Activated CD4-positive, alpha-beta T cell treated with anti-CD3 and anti-CD28 coated beads, Interleukin-2, amount 50 U/mL, for 4 hours (primary cell): ENCODE measurements at places on chromosomes 11 and 22.
A peak's percentile ranks its signal among the peaks of the same experiment; 100 is the strongest.

GRCh38 chr11:61021661-61022212 lies 50.3 kb downstream of the CD6 start:
- DNase-seq: peak; percentile 87

- no peak for DNase-seq
These were observed 1.1 kb upstream of the SEPTIN5 start for GRCh38 chr22:19713245-19713644.

DNA sequence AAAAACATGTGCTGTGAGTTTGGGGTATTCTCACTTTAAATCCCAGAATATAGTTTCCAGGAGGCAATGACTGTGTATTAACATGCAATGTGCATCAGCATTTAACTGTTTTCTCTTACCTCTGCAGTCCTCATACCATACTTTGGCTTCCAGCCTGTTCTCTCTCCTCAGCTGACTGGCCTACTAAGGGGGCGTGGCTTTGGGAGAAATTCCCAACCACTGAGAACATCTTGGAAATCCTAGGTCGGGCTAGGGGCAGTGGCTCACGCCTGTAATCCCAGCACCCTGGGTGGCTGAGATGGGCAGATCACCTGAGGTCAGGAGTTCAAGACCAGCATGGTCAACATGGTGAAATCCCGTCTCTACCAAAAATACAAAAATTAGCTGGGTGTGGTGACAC lies 13.5 kb upstream of the ZC3H12C start:
- DNase-seq: no peak

DNA sequence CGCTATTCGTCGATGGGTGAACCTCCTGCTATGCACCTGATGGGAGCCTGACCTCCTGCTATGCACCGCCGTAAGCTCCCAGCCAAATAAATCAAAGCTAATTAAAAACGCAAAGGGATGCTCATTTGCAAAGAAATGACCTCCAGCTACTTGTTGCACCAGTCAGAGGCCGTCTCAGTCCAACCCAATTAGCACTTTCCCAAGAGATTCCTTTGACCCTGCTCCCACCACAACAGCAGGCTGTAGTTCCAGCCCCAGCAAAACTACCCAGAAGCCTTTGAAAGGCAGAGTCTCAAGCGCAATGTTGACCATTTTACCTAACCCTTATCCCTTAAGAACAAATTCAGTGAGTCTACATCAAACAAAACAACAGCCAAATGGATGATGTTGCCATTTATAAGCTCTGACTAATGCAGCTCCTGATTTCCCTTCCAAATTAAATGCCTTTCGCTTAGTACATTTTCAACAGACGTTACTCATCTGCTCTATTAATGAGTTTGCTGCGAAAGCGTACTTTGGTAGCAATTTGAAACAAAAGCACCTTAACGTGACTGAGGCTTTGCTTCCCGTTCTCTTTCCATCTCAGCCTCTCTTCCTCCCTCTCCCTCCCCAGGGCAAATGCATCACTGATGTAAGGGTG lies 17.2 kb upstream of the BSX start:
- no peak for DNase-seq

DNA sequence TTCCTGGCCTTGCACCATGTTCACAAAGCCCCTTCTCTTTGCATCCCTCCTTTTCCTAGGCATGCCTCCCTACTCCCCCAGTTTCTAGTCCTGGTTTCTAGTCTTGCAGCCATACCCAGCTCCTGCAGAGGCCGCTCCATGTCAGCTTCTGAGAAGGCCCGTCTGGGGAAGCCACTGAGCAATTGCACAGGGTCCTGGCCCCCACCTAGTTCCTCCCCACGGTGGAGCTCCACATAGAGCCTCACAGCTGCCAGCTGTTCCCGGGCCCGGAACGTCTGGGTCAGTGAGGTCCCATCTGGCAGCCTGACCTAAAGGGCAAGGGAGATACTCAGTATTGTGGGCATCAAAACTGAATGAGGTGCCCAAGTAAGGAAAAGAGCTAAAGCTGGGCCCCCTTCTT lies 2.2 kb downstream of the UBXN1 start:
- DNase-seq: no peak

- no peak for DNase-seq
These were observed 636 bp downstream of the PAMR1 start for GRCh38 chr11:35524780-35525179.

- DNase-seq: no peak
These were observed 5.4 kb downstream of the MCHR1 start for GRCh38 chr22:40684728-40685127.

DNA sequence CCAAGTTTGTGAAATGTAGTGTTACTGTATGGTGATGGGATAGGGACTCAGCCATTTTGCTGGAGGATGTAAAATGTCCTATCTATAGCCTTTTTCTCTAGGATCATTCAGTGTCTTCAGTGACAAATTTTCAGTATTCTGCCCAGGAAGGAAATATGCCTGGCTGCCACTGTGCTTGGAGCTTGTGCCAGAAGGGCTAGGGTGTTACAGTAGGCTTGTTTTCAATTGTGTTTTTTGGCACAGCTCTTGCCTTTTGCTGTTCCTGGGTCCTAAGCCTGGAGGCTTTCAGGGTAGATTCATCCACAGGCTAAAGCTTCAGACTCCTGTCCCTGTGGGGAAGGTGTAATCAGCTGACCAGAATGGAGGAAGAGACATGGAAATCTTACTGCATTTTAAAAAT lies 22.0 kb upstream of the PHOX2A start:
- no peak for DNase-seq

GRCh38 chr11:119567688-119568582 lies 145.0 kb upstream of the THY1 start:
- DNase-seq: no peak

DNA sequence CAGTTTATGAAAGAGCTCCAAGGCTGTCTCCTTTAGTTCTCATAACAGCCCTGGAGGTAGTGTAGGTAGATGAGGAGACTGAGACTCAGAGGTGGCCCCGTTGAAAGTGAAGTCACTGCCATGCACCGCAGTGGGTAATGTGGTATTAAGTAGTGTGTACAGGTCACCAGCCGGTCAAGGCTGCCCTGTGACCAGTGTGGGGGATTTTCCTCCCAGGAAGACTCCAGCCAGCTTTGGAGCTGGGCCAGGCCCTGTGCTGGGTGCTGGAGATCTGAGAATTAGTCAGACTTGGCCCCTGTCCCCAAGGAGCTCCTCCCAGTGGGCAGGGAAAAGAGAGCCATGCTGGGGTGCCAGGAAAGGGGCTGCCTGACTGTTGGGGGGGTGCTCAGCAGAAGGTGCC lies 5.3 kb downstream of the OMP start:
- no peak for DNase-seq

GRCh38 chr11:21403069-21403468 lies 733.7 kb downstream of the NELL1 start:
- DNase-seq: no peak

- no peak for DNase-seq
These were observed 197.9 kb downstream of the NTM start for GRCh38 chr11:131568318-131568717.

DNA sequence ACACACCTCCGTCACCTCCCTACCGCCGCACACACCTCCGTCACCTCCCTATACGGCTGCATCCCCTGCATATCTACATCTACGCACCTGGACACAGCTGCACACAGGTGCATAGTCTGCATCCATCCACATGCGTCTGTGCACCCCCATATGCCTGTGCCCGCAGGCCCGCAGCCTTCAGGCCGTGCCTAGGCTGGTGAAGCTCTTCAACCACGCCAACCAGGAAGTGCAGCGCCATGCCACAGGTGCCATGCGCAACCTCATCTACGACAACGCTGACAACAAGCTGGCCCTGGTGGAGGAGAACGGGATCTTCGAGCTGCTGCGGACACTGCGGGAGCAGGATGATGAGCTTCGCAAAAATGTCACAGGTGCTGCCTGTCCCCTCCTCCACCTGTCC lies 4.8 kb downstream of the PKP3 start:
- no peak for DNase-seq

- DNase-seq: no peak
These were observed 835.1 kb downstream of the NTM start for GRCh38 chr11:132205496-132205895.

- no peak for DNase-seq
These were observed 25.7 kb downstream of the ARHGAP1 start for GRCh38 chr11:46674463-46675287.

DNA sequence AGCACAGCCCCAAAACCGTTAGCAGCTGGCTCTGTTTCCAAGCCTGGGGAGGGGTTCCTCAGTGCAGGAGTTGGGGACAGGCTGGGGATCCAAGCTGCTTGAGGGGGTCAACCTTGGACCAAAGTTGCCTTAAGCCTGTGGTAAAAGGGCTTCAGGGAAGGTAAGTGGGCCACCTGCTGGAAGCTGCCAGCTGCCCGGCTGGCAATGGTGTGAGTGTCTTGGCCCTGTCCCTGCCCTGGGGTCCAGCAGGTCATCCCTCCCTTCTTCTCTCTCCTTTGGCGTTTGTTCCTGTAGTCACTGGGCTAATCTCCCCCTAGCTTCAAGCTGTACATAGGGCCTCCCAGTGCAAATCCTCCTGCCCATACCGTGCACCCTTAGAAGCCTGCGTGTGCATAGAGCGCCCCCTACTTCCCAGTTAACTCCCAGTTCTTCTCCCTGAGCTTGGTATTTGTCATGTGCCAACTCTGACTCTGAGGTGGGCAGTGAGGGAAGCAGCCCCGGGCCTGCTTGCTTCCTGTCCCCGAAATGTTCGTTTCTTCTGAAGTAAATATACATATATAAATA lies 4.4 kb downstream of the TMEM258 start:
- DNase-seq: no peak

GRCh38 chr11:108912581-108912980 lies 247.7 kb downstream of the DDX10 start:
- DNase-seq: no peak

DNA sequence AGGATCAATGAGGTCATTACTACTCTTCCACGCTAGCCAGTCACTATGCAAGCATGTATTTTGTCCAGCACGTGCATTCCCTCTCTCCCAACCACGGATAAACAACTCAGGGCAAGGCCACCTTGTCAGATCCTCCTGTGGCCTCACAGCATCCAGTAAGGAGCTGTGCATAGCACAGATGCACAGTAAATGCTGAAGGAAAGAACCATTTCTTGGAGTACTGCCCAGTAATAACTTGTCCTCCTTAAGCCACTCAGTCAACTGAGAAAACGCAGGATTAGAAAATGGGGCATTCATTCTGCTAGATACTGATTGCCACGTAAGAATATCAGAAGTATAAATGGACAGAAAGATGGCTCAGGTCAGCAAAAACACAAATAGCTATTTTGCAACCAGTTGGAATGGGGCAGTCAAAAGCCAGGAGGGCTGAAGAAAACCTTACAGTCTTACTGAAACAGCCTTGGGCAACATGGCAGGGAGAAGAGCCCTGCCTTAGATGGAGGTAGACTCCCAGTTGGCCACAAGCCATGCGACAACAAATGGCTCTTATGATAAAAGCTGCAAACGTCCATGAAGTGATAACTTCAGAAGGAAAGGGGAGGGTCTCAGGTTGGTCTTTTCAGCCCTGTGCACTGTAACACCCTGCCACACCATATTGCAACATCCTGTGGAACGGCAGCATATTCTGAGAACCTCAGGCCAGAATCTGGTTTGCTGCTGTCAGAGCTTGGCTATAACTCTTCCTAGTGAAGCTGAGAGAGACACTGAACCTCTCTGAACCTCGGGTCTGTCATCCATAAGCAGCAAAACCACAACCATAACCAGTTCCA lies 23.0 kb downstream of the PC start:
- no peak for DNase-seq

DNA sequence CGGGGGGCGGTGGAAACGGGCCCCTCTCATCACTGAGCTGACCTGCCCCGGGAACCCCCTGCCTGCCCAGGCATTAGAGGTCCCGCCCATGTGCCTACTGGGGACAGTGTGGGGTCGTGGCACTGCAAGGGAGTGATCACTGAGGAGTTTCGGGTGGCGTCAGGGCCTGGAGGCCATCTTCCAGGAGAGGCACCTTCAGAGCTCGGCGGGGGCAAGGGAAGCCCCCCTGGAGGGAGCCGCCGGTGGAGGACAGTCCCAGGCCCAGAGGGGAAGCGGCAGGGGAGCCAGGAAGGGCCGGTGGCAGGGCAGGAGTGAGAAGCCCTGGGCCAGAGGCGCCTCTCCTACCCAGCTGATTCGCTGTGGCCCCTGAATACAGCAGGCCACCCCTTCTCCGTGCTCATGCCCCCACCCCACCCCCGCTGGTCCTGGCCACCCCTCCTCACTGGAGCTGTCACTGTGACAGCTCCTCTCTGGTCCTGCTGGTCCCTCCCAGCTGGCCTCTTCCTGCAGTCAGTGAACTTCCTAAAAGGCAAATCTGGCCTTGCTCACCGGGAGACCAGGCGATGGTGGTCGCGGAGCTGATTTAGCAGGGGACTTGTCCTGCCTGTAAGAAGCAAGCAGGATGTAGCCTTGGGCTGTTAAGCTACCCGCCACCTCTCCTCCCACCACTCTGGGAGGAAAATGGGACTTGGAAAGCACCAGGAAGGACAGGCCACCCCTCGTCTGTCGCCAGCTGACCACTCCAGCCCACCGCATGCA lies 2.0 kb upstream of the MAPK11 start:
- DNase-seq: no peak

- DNase-seq: no peak
These were observed 54.4 kb downstream of the ENTHD1 start for GRCh38 chr22:39839204-39839603.
